ENCODE measurements at places on chromosomes 3 and 15. TPM values are rescaled to one million over a fixed set of nuclear protein-coding genes. Genes with fewer than 3 reads are reported as not detected.

DNA sequence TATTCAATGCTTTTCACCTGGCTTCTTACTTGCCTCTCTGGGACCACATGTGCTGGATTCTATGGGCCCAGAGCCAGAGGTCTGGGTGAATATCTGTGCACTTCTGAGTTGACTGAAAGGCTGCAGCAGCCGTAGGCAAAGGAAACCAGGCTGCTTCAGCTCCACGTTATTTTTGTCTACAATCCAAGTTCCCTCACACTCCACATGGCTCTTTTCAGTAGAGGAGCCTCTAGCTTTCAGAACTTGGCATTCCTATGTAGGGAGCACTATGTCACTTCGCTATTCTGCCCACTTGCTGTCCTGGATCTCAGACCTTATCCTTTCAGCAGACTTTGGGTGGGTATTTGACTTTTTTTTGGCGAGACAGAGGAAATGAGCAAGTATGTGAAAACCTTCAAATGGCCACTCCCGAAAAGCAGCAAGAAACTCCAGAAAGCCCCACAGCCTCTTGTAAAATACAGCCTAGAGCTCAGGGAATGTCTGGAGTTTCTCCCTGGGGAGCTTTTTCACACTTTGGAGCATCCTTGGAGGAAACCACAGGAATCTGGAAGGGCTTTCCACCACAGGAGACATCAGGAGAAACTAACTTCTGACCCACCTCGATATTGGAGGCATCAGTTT lies 80.9 kb downstream of the DUT start:
- peak; percentile 26 for DNase-seq

- DNase-seq, result no peak
Measured at GRCh38 chr3:14520149-14520548, 20.0 kb downstream of the GRIP2 start.

The AHSG gene
- polyA plus RNA-seq, result not detected

DNA sequence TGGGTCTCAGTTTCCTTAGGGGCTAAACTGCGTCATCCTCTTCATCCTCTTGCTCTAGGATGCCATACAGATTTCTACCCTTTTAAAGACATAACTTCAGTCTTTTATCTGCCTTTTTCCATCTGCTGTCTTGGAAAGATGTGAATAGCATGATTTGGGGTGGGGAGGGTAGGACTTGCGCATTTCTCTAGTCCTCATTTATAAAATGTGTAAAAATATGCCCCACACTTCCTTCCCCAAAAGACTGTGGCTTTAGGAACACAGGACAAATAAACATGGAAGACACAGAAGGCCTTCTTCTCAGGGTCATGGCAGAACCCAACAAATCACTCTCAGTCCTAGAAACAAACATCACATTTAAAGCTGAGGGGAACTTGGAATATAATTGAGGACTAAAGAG lies 48.4 kb upstream of the BCL6 start:
- no peak for DNase-seq

DNA sequence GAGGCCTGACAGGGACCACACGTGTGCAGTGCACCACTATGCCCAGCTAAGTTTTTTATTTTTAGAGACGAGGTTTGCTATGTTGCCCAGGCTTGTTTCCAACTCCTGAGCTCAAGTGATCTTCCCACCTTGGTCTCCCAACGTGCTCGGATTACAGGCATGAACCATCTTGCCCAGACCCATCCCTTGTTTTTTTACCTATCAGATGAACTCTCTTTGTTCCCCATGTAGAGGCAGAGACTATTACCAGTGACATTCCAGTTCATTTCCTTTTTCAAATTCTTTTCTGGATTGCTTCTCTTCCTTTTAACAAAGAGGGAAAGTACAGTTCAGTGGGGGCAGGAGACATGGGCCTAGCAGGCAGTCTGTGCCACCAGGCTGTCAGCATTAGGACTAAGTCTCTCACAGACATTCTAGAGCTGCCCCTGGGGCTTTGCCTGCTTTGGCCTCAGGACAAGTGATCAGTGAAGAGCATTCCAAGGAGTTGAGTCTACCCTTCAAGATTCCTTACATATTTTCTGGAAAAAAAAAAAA lies 103.5 kb upstream of the SLC7A14 start:
- DNase-seq, result peak; percentile 62

Measured in endothelial cell of umbilical vein (primary cell).